Fibroblast of skin of right biceps (primary cell): ENCODE measurements at places on chromosomes 16 and 17.

GRCh38 chr16:17518441-17518840, 47.7 kb upstream of the XYLT1 start:
- peak; percentile 91 for DNase-seq

GRCh38 chr17:5131146-5131715, 15.4 kb downstream of the USP6 start:
- no peak for DNase-seq

- DNase-seq: no peak
Measured at GRCh38 chr17:48515925-48516900, 14.6 kb downstream of the HOXB1 start.

- DNase-seq: no peak
Measured at GRCh38 chr17:67278363-67278762, 33.4 kb upstream of the HELZ start.

DNA sequence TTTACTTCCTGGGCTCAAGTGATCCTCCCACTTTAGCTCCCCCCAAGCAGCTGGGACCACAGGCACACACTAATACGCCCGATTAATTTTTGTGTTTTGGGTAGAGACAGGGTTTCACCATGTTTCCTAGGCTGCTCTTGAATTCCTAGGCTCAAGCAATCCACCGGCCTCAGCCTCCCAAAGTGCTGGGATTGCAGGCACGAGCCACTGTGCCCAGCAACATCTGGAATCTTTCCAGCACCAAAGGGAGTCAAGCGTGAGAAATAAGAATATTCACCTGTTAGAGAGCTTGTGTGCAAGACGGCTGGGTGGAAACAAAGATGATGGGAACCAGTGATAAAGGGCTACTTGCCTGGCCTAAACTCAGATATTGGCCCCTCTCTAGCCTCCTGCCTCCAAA, 14.2 kb upstream of the ALOX12B start:
- DNase-seq: no peak

GRCh38 chr17:81148986-81149533, 16.2 kb upstream of the PVALEF start:
- no peak for DNase-seq
